ENCODE measurements at places on chromosomes 6 and 20.
A peak's percentile ranks its signal among the peaks of the same experiment; 100 is the strongest.

GRCh38 chr6:64113704-64114103 lies 478.1 kb downstream of the PHF3 start:
- DNase-seq = no peak

DNA sequence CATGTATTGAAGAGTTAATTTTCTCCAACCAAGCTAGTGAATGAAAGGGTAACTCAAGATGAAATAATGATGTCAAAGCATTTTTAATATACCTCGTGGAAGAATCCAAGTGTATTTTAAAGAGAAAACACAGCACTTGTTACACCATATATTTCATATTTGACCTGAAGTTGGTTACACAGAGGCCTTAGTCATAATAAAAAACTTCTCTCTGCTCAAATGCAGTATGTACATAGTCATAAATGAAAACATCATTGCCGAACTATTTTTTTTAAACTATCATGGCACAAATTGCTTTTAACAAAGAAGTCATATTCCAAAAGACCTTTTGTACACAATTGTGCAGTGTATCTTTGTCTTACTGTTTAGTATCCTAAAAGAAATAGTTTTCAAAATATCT lies 43.0 kb downstream of the BACH2 start:
- DNase-seq = no peak

- no peak for DNase-seq
These were observed 389.9 kb downstream of the HTR1B start for GRCh38 chr6:77073410-77073760.

DNA sequence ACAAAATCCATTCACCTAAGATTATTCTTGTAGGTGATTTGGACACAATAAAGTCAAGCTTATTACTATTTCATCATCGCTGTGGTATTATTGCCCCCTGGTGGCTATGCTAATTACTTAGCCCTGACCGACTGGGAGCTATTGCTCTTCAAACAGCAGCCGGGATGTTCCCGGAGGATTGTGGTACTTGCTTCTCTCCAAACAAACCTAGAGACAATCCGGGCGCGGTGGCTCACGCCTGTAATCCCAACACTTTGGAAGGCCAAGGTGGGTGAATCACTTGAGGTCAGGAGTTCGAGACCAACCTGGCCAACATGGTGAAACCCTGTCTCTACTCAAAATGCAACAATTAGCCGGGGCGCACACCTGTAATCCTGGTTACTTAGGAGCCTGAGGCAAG lies 15.4 kb upstream of the STMND1 start:
- peak; percentile 24 for DNase-seq

- peak; percentile 62 for DNase-seq
These were observed 68.5 kb upstream of the FOXO3 start for GRCh38 chr6:108492131-108492766.

DNA sequence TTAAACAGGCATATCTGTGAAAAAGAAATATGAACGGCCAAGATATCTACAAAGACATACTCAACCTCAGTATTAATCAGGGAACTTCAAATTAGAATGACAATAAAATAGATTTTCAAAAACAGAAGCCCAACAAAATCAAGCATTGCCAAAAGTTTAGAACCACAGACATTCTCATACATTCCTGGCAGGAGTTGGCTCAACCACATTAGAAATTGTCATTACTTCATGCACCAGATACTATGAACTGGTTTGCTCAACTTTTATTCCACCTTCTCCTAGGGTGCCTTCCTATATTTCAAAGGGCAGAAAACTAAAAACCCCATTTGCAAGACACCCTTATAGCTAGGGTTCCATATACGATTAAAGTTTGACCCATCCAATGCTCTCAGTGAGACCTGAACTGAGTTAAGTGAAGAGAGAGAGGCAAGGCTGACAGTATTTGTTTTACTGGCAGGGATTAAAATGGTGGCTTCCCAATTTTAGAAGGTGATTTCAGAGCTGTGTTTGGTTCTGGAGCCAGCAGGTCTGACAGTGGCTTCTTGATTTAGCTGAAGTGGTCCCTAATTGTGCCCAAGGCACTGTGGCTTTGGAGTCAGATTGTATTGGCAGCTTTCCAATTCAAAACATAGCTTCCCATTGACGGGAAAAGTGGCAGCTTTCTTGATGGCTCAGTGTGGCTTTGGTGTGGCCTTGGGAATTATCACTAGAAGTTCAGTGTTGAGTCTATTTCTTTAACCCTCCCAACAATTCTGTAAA lies 77.1 kb upstream of the CDYL start:
- DNase-seq = no peak

DNA sequence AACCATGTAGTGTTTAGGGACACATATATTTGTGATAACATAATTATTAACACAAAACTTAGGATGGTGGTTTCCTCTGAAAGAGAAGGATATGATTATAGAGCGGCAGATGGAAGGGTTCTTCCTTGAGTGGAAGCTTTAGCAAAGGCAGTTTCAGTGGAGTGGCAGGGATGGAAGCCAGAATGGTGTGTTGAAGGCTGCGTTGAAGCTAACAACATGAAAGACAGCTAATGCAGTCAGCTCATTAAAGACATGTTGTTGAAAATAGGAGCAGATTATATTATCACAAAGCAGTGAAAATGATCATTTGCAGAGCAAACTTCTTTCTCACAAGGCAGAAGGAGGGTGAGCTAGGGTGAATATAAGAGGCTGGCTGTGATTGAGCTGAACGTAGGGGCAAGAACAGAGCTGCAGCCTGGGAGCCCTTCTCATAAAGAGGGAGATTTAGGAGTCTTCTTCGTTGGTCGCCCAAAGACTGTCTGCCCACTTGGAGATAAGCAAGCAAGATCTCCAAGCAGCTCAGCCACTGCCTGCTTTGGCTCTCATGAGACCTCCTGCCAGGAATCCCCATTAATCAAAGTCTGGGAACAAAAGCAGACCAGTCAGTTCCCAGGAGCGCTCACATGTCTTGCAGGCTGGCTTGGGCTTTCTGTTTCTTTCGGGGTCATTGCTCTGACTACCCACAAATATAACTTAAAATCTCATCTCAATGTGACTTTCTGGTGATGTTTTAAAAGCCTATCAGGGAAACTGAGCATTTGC lies 2.6 kb upstream of the ANKRD6 start:
- DNase-seq = no peak

DNA sequence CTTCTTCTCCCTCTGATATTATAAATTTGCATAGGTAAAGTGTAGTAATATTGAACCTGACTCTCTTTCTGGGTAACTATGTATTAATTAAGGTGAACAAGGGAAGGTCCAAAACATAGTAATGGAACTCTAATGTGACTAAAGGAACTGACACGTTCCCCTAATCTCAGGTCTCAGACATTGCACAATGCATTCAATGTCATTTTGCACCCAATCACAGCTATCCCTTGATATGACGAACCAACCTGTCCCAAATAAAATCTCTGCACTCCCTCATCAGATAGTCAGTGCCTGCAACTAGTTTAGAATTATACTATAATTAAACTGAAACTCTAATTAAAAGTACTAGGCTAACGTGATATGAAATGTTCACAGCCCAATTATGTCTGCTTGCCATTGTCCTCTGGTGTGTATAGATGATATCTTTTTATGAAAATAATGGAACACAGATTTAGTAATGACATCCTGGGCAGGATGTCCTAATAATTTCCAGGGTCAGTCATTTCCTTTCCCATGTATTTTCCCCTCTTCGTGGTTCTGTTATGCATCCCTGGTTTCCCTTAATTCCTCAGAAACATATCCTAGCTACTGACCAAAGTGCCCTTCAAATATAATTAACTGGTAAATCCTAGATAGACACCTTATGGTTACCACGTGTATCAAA lies 36.8 kb downstream of the PTPRK start:
- no peak for DNase-seq

- DNase-seq = no peak
These were observed 3.7 kb downstream of the CTSA start for GRCh38 chr20:45894797-45895196.

DNA sequence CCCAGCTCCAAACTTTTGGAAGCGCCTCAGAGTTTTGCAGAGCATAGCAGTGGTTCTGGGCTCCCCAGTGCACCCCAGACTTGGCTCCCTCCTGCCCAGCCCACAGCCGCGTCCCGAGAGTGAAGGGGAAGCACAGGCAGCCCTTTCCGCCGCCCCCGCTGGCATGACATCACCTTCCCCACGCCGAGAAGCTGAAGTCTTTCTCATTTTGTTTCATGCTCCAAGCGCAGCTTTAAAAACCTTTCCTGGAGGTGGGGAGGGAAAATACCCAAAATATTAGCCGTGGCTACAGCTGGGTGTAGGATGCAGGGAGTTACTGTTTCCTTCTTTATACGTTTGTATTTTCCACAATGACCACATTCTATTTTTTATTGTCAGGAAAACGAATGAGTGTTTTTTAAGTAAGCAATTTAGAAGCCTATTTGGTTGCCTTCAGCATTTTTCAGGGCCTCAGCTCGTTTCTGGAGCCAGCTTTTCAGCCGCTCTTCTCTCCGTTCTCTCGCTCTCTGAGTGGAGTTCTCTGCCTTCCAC lies 72.9 kb downstream of the SNX5 start:
- DNase-seq = no peak

- DNase-seq = no peak
These were observed 13.9 kb upstream of the MROH8 start for GRCh38 chr20:37193226-37193625.

- no peak for DNase-seq
These were observed 10.7 kb downstream of the DLL1 start for GRCh38 chr6:170279977-170280688.

GRCh38 chr6:68506911-68507310 lies 128.2 kb upstream of the ADGRB3 start:
- DNase-seq = no peak

GRCh38 chr6:158347335-158347734 lies 35.1 kb downstream of the TULP4 start:
- DNase-seq = no peak

DNA sequence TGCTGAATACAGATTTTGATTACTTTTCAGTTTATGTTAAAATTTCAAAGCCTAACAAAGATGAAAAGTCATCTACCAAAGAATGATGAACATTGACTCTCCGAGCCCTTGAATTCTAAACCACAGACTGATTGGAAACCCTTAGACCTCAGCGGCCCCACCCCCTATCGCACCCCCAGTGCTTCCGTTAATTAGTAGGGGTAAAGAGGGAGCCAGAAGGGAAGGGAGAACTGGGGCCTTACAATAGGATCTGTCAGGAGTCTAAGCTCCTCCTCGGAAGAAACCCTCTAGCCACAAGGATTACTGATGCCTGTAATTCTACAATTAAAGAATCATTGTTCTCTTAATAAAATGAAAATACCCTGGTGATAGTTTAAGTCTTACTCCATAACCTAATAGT lies 79.7 kb upstream of the JARID2 start:
- no peak for DNase-seq

Measured in CD4-positive, CD25-positive, alpha-beta regulatory T cell (primary cell).